ENCODE measurements at places on chromosomes 1 and 21.

DNA sequence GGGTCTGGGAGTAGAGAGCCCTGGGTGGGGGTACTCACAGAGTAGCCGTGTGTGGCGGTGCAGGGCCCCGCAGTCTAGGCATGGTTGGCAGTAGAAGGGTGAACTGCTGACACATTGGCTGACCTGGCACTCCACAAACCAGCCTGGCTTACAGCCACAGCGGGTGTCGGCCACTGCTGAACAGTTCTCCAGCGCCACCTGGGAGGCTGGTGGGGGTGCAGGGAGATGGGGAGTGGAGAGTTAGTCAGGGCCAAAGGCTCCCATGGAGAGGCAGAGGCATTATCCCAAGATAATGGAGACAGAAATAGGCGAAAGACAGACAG is 1.5 kb downstream of the TNFRSF25 start:
- DNase-seq = peak; percentile 74

- no peak for DNase-seq
These were observed 150.7 kb upstream of the COL6A1 start for GRCh38 chr21:45830720-45831366.

DNA sequence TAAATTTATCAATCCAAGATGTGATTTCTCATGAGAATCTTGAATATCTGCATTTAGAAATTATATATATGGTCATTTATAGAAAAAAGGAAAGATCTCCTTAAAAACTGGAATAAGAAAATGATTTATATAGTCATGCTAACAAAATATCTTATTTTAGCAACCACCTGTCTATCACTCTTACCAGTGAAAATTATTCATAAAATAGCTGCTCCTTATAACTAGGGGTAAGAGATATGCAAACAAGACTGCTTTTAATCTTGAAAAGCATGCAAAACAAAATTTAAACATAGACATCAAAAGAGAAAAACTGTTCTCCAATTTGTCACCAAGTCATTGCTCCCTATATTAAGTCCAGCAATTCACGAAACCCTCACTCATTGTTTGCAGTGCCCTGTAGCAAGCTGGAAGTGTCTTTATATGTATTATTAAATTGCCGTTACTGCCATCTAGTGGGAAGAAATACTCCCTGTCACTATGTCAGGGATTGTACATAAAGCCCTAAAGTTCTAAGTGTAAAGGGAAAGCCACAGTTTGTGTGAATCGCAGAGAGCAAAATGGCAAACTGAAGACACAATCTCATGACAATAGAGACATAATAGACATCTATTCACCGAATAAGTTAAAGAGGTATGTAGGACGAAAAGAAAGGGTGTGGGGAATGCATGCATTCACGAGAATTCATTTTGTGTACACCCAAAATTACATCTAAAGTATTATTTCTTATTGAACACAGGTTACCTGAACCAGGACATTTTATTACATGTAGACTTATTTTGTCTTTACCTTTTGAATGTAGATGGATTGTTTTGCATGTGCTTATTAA is 600.5 kb downstream of the USP25 start:
- peak; percentile 1 for DNase-seq

DNA sequence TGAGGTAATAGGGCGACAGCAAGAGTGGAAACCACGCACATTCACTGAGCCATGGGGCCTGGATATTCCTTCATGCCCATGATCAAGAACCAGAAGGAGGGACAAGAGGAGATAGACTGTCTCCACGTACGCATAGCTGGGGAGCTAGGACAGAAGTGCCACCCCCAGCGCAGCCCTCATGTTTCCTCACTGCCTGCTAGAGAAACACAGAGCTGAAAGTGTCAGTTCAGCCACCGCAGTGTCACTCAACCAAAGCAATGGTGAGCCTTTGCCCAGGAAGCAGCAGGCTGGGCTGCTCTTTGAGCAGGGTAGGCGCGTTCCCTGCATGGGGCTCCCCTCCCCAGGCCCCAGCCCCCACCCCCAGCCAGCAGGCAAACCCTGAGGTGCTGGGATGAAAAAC is 68.5 kb downstream of the STUM start:
- DNase-seq = no peak

- DNase-seq = peak; percentile 48
These were observed at the start of gene RGL1 for GRCh38 chr1:183804916-183805841. RGL1 (plus strand) TSS chr1:183805120; CDS start chr1:183805298, 178 bp downstream.

DNA sequence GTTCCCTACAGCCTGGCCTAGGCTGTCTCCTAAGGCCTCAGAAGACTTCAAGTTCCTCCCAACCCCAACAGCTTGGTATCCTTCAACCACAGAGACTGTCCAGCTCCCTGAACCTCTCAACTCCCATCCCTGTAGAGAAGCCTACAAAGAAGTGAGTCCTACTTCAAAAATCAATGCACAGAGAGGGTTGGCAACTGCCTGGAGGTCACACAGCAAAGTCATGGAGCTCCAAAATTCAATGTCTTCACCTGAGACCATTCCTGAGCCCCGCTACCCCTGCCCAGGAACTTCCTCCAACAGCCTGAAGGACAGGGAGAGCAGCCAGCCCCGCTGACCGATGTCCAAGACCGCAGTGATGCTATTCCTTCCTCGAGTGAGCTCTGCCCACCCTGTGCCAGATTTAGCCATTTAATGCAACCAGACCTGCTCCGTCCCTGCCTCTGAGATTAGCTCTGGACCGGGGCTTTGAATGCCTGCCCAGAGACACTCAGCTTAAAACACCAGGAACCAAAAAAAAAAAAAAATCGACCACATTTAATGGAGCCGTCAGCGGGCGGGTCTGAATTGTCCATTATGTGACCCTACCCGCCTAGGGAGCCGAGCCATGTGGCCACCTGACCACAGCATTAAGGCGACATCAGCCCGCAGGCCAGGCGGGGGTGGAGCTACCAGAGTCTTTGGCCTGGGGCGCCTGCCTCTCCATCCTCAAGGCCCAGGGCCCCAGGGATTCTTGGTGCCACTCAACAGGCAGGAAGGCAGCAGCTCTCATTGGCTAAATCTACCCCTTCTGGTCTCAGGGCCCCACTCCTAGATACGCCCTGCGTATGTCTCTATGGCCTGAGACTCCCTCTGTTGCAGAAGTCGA is 148.6 kb downstream of the SYF2 start:
- DNase-seq = no peak

- no peak for DNase-seq
These were observed 1.5 kb downstream of the B4GALT2 start for GRCh38 chr1:43980255-43981134.

DNA sequence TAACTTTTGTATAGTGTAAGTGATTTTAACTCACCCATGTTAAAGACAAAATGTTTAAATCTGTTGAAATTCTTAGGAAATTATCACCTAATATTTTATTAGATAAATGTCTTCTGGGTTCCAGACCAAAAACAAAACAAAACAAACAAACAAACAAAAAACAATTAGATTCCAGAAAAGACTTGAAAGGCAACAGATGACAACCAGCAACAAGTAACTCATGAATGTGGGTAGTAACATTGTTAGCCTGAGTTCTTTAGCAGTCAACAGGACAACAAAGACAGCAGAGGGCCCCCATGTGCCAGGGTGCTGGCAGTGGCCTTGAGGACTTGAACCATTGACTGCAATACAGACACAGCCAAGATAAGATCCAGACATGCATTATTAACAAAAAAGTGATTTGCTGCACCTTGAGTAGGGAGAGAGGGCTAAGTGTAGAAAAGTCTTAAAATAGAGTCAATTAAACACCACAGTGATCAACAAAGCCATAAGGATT is 2.4 kb upstream of the CD247 start:
- DNase-seq = no peak

DNA sequence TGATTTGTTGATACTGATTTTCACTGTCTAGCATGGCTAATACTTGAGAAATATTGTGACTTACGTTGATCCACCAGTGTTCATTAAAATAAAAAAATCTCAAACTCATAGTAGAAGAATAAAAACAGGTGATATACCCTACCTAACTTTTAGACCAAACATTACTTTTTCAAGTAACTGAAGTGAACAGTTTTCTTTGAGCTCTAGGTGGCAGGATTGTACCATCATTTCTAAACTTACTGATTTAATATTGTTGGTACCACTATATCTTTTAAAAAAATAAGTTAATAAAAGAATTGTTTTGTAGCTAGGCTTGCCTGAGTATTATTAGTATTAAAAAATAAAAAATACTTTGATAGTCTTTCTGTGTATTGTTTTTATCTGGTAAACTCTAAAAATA is 21.5 kb downstream of the CDC73 start:
- no peak for DNase-seq

GRCh38 chr1:18640228-18641004 is 9.8 kb downstream of the PAX7 start:
- no peak for DNase-seq

DNA sequence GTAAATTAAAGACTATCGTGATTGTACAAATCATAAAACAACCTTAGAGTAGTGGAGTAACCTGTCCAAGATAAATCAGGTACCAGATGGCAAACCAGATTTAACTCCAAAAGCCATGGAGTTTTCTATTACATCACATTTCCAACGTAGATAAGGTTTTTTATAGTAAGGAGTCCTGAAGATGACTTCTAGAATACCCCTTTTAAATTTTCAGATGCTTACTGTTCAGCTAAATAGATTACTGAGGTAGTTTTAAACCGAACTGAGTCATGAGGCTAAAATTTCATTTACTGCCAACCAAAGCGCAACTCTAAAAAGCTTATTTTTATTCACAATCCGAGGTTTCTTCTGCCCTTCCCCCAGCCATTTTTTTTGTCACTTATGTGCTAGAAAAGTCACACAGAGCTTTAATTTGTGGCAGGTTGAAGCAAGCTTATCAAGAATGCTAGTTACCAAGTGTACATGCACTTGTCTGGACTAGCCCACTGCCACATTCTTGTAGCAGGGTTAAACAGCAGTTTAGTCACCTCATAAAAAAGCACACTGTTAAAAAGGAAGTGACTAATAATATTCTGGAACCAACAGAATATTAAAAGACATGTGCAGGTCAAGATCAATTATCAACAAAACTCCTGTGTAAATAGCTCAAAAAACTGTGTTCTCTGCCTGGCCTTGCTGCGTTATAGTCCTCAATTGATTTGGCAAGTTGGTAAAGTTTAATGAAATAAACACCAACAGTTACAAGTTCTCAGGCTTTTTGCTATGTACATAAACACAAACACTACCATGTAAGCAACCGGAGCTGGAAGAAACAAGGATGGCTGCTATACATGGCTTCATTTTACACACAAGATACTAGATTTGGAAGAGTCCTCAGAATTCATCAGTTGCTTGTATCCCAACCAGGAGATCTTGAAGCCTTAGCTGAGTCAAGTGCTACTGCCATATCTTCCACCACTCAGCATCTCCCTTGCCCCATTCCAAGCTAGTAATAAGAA is 180.3 kb upstream of the DMRTA2 start:
- DNase-seq = no peak

GRCh38 chr1:6103854-6104530 is 58.3 kb downstream of the KCNAB2 start:
- no peak for DNase-seq

DNA sequence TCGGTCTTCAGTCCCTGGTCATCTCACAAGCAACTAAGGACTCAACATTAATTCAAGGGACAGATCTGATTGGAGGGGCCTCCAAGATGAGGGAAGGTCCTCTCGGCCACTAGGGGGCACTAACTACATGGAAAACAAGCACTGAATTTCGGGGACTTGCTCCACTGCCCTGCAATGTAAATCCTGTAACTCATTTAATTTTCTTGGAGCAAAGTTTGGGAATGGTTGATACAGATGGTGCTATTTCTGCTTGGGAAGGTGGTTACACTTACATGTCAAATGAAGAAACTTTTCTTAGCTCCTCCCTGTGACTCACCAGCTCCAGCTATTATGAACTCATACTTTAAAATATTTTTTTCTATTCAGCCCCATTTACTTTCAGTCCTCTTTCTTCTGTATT is 97.4 kb upstream of the KCNJ15 start:
- DNase-seq = peak; percentile 72

DNA sequence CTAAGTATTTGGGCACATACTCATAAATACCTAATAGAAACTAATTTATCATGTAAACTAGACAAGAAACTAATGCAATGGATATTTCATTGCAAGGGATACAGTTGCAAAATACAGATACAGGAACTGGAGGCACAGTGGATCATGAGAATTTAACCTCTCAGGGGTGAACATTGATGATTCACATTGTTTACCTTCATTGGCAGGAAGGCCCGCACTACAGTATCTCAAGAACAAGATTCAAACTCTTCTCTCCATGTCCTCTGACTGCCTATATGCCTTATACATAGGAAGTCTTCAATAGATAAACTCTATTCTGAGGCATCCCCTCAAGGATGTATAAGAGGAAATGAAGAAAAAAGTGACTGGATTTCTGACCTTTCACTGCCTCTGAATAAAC is 18.4 kb upstream of the PTBP2 start:
- no peak for DNase-seq

GRCh38 chr1:31689854-31690253 is 14.0 kb downstream of the COL16A1 start:
- DNase-seq = no peak

DNA sequence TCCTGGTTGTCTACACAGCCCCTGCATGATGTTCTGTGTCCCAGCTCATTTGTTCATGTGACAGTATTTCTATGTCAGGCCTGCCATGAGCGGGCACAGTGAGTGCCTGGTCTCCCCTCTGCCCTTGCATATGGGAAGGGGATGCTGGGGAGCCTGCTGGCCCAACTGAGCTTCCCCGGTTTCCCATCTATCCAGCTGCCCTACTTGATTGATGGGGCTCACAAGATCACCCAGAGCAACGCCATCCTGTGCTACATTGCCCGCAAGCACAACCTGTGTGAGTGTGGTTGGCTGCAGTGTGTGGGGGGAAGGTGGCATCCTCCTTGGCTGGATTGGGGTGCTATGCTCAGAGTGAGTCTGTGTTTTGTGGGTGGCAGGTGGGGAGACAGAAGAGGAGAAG is 1.5 kb downstream of the GSTM4 start:
- DNase-seq = no peak

GRCh38 chr1:178282949-178283367 is 189.1 kb downstream of the RASAL2 start:
- no peak for DNase-seq

- DNase-seq = peak; percentile 91
These were observed 3.0 kb downstream of the TRIM46 start for GRCh38 chr1:155176544-155177071.

DNA sequence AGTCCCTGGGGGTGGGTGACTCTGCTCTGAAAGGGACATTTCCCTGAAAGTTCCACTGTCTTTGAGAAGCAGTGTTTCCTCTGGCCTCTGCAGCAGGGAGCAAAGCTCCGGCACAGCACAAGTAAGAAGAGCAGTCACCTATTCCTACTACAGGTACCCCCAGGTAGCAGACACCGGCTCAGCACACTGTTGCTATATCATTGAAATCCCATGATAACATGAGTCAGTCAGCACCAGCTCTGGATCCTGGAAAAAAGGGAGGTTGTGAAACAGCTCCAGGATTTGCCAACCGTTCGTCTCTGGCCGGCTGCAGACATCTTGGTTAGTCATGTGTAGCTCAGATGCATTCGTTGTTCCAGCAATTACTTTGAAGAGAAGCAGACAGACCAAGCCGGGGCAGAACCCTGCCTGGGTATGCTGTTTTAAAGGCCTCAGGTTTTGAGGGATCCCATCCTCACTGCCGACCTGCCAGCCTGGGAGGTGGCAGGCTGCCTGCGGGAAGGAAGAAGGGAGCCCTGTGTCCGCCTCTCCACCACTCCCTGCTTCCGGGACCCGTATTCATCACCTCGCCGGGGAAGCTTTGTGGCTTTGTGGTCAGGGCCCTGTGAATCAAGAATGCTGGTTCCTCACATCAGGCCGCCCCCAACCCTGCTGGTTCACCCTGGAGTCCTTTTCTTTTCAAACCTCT is 139.2 kb downstream of the CLIC6 start:
- peak; percentile 85 for DNase-seq

GRCh38 chr1:84946631-84947030 is 50.3 kb downstream of the MCOLN2 start:
- no peak for DNase-seq

Measured in stimulated activated CD4-positive, alpha-beta T cell treated with anti-CD3 and anti-CD28 coated beads, Interleukin-15, amount 100 ng/mL, for 24 hours (primary cell).